T-helper 1 cell (primary cell): ENCODE measurements at places on chromosomes 5 and 9.

- no peak for DNase-seq
Observed at GRCh38 chr9:6944896-6945295, 187.1 kb downstream of the KDM4C start.

DNA sequence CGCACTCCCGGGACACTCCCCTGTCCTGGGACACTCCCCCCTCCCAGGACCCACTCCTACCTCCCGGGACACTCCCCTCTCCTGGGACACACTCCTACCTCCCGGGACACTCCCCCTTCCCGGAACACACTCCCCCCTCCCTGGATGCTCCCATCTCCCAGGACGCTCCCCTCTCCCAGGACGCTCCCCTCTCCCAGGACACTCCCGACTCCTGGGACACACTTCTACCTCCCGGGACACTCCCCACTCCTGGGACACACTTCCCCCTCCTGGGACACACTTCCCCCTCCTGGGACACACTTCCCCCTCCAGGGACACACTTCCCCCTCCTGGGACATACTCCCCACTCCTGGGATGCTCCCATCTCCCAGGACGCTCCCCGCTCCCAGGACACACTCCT, 95.6 kb downstream of the RXRA start:
- DNase-seq: no peak

- no peak for DNase-seq
Observed at GRCh38 chr5:15807871-15808270, 307.9 kb downstream of the FBXL7 start.

DNA sequence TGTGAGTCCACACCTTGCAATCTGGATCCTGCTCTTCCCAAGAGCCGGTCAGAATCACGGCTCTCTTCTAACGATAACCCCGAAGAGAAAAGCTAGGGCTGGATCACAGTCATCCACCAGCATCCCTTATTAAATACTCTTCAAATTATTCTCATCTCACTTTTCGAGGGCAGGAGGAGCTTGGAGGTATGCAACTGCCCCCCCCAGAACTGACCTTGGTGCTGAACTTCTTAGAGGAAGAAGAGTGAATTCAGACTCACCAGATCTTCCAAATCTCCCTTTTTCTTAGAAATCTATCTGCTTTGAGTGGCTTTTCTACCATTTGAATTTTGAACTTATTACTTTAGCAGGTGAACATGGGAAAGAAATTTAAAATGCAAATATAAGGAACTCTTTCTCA, 75.7 kb downstream of the MED10 start:
- no peak for DNase-seq

DNA sequence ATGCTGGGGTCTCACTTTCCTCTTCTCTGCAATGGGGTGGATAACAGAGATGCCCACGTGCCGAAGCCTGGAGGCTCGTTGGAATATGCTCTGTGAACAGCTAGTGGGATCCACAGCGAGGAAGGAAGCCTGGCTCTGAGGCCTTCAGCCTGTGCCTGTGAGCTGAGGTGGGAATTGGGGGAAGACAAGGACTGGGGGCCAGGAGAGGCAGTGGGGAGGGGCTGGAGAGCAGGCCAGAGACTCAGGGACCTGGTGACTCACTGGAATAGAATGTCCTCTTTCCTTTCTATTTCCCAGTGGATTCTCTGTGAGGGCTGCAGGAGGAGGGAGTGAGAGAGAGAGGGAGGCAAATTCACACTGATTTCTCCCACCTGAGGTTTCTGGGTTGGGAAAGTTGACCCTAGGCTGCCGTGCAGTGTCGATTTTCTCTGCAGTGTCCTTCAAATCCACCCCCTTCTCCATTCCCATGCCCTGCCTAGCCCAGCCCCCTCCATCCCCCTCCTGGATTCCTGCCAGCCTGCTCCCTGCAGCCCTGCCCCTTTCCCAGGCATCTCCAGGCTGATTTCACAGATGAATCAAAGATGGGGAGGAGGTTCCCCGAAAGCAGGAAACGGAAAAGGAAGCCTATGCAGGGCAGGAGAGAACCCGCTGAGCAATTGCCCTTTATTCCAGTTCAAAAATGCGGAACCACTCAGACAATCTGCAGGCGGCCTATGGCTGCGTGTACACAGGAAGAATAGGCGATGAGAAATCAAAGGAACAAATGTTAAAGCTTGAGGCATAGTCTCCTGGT, 1.4 kb upstream of the SPAAR start:
- DNase-seq: no peak

DNA sequence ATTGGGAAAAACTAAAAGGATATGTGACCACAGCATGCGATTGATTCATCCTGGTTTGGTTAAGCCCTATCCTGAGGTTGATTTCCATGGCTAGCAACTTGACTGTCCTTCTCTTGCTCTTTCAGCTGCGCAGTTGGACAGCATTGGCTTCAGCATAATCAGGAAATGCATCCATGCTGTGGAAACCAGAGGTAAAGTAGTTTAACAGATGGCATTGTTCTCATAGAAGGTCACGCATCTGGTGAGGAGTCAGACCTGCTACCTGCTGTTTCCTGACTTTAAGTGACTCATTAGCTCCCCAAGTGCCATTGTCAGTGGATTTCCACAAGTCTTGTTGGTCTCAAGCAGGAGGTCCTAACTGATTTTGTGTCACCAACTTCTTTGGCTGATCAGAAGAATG, 266.9 kb downstream of the ARHGAP26 start:
- no peak for DNase-seq

DNA sequence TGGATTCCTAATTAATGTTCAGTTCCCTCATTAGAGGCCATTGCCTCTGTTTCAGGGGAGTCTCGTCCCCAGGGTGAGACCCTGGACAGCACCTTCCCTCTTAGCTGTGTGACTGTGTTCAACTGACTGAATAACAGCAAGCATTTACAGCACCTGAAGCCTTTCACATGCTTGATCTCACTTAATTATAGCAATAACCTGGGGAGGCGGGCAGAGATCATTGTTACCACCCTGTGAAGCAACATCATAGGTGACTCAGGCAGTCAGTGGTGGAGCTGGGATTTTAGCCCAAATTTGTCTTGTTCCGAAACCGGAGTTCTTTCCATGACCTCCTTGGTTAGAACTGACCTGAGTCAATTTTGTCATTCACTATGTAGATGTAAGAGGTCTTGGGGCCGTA, 105.2 kb upstream of the RAD23B start:
- no peak for DNase-seq

GRCh38 chr9:95167998-95168397, 149.5 kb downstream of the FANCC start:
- DNase-seq: peak; percentile 37

DNA sequence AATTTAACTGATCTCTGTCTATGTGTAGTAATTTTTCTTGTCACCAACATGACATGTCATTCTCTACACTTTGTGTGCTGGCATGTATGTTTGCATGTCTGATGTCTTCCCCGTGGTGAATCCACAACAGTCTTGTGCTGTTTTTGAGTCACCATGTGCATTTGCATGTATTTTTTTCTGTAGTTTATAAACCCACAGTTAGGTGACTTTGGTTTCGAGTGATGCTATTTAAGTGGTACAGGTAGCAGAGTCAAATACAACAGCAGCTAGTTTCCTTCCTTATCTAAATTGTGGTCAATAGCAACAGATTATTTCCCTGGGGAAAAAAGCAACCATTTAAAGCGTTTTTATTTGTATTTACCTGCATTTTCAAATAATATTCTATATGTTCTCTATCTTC, 89.9 kb upstream of the FSD1L start:
- DNase-seq: no peak

DNA sequence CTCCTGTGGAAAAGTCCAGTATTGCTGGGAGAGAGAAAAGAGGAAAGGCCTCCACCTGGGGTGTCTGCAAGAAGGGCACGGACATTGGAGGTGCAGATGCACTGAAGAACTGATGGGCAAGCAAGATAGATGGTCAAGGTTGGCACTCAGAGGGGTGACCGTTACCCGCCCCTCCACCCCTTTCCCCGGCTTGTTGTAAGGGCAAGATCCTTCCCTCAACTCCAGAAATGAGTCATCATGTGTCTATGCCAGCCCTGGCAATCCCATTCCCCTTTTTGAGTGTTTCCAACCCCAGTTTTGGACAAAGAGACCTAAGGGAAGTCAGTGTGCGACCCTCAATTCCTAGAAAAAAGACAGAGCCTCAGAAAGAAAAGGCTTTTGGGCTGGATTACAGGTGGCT, 34.9 kb upstream of the ATP6V1G1 start:
- no peak for DNase-seq

GRCh38 chr5:167721926-167722440, 569.5 kb upstream of the WWC1 start:
- DNase-seq: no peak

DNA sequence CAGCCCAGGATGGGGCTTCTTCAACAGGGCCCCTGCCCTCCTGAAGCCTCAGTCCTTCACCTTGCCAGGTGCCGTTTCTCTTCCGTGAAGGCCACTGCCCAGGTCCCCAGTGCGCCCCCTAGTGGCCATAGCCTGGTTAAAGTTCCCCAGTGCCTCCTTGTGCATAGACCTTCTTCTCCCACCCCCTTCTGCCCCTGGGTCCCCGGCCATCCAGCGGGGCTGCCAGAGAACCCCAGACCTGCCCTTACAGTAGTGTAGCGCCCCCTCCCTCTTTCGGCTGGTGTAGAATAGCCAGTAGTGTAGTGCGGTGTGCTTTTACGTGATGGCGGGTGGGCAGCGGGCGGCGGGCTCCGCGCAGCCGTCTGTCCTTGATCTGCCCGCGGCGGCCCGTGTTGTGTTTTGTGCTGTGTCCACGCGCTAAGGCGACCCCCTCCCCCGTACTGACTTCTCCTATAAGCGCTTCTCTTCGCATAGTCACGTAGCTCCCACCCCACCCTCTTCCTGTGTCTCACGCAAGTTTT, 23.6 kb downstream of the PCDHGC5 start:
- peak; percentile 73 for DNase-seq

- no peak for DNase-seq
Observed at GRCh38 chr9:76605321-76605900, 146.4 kb downstream of the GCNT1 start.
